ENCODE measurements at places on chromosomes 2 and 18. TPM values are rescaled to one million over a fixed set of nuclear protein-coding genes. Genes with fewer than 3 reads are reported as not detected.
A peak's percentile ranks its signal among the peaks of the same experiment; 100 is the strongest.

The CNGA3 gene
- total RNA-seq: not detected

The ADAM23 gene
- total RNA-seq: 2.3 TPM

- DNase-seq: no peak
Observed at GRCh38 chr2:235086481-235087184, 134.8 kb downstream of the SH3BP4 start.

GRCh38 chr2:72931280-72931910, 14.1 kb downstream of the EMX1 start:
- DNase-seq: peak; percentile 48

DNA sequence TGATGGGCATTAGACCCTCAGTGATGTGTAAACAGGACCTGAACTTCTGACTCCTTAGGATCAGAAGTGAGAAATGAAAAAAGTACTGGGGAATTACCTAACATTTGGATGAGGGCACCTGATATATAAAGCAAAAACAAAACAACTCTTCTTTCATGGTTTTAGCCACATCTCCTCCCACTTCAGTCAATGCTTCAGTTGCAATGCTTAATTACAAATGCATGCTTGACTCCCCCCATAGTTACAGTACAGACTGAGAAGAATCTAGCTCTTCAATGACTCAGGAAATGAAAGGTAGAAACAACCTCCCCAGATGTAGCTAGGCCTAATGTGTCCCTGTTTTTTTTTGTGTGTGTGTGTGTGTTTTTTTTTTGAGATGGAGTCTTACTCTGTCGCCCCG, 276.8 kb upstream of the POU3F3 start:
- DNase-seq: no peak

DNA sequence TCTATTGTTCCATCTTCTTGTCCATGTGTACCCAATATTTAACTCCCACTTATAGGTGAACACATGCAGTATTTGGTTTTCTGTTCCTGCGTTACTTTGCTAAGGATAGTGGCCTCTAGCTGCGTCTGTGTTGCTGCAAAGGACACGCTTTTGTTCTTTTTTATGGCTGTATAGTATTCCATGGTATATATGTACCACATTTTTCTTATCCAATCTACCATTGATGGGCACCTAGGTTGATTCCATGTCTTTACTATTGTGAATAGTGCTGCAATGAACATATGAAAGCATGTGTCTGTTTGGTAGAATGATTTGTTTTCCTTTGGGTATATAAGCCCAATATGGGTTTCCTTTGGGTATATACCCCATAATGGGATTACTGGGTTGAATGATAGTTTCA, 77.3 kb upstream of the MMADHC start:
- DNase-seq: no peak

DNA sequence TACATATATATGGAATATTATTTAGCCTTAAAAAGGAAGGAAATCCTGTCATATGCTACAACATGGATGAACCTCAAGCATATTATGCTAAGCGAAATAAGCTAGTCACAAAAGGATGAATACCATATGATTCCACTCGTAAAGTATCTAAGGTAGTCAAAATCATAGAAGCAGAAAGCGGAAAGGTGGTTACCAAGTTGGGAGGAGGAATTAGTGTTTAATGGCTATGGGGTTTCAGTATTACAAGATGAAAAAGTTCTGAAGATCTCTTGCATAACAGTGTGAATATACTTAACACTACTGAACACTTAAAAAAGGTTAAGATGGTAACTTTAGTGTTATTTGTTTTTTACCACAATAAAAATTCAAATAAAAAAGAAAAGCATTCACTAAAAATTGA, 99.0 kb downstream of the MGAT5 start:
- no peak for DNase-seq

DNA sequence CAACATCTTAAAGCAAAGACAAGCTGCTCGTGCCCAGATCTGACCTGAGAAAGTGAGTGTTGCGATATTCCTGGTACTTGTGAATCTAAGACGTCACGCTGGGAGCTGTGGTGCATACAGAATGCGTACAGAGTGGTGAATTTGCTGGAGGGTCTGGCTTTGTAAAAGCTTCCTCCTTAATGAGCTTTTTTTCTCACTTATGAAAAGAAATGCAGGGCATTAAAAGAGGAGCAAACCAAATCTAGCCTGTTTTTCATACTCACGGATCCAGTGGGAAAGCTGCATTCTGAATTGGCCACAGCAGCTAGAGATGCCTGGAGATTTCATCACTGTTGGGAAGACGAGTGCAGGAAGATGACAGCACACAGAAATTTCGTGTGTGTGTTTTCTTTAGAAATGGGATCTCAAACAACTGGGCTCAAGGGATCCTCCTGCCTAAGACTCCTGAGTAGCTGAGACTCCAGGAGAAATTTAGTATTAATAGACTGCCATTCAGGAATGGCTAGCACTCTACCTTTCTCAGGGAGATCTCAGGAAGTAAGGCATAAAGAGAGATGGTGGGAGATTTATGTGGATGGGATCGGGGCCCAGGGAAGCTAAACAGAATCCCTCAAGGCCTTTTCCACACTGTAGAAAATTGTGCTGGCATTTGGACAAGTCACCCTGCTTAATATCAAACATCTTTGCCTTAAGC, 181.3 kb downstream of the ALPK2 start:
- no peak for DNase-seq
